ENCODE measurements at places on chromosomes 12 and 14.

GRCh38 chr12:457676-458075 is 2.1 kb upstream of the B4GALNT3 start:
- no peak for DNase-seq

DNA sequence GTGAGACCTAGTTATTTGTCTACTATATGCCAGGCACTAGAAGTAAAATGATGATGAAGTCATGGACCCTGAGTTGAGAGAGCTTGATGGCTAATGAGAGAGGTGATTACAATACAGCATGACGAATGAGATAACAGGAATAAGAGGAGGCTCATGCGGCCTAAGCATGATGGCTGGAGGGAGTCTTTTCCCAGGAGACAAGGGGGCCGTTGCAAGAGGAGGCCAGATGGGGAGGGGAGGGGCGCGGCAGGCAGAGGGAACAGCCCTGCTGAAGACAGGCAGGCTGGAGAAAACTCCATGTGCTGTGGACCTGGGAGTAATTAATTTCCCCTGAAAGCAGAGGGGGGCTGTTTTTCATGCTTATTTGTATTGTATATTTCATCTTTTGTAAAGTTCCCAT is 144.7 kb upstream of the RFLNA start:
- no peak for DNase-seq

DNA sequence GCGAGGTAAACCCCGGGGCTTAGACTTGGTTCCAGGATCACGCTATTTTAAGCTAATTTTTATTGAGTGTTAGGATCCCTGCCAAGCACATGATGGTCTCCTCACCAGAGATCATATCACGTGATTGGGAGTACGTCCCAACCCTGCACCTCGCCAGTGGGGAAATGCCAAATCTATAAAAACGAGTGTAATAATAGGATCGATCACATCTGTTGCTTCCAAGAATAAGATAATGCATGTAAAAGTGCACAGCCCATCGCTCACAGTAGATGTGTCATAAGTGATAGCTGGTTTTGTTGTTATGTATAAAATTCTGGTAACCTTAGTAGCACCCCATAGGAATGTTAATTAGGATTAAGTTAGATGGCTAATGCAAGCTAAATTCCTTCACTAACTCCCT is 581.0 kb upstream of the TMEM132C start:
- no peak for DNase-seq

DNA sequence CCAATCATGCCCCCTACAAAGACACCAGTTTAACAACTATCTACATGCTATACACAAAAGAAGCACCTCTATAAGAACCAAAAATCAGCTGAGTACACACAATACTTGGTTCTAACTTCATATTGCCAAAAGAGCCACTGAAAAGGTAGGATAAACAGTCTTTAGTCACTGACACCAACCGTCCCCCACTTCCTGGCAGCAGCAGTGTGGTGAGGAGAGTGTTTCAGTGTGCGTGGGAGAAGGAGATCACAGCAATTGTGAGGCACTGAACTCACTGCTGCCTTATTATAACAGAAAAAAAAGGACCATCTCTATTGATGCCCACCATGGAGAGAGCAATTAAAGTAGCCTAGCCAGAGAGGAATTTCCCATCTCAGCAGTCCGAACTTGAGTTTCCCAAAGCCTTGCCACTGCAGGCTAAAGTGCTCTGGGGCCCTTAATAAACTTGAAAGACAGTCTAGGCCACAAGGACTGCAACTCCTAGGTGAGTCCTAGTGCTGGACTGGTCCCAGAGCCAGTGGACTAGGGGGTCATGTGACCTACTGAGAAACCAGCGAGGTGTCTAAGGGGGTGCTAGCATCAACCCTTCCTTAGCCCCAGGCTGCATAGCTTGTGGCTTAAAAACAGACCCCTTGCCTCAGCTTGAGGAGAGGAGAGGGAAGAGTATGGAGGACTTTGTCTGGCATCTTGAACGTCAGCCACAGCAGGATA is 37.1 kb upstream of the LMNTD1 start:
- no peak for DNase-seq

- no peak for DNase-seq
These were observed 6.1 kb downstream of the ASB8 start for GRCh38 chr12:48151103-48151771.

DNA sequence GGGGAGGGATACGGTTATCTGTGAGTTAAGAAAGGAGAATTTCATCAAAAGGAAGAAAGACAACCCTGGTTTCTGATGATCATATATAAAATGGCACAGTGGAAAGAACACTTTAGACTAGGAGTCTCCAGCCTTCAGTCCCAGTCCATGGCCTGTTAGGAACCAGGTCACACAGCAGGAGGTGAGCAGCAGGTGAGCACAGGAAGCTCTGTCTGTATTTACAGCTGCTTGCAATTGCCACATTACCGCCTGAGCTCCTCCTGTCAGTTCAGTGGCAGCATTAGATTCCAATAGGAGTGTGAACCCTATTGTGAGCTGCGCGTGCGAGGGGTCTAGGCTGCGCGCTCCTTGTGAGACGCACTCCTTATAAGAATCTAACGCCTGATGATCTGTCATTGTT is 137.9 kb downstream of the BTG1 start:
- no peak for DNase-seq

DNA sequence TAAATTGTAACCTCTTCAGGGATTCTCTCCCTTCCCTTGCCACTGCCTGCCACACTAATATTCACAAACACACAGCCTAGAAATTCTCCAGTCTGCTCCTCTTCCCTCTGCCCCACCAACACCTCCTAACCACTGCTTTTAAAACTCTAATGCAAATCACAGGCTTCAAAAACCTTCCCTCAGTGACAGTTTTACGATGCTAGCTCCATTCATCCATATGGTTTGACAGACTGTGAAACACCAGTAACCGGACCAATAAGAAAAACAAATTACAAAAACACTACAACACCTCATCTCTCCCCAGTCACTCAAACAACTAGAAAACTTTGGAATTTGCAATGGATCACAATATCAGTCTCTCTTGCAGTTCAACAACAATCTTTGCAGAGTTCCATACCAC is 5.7 kb downstream of the DPF3 start:
- no peak for DNase-seq

DNA sequence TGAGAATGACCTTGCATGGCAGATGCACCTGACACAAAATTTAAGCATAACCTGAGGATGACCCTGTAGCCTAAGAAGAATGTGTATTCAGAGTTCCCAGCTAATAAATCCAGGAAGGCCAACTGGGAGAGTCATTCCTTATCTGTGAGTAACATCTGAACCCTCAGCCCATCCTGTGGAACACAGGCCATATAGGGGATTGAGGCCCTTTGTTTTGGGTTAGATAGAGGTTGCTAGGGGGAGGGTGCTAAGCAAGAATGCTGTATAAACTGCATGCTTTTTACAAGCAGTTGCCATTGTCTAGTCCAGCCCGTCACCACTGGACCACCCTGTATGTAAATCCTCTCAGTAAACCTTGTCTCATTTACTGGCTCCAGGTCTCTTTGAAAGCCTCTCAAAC is 77.0 kb downstream of the BICD1 start:
- no peak for DNase-seq

- no peak for DNase-seq
These were observed 228.6 kb downstream of the DACT1 start for GRCh38 chr14:58866391-58866790.

GRCh38 chr12:105084251-105085250 is at the start of gene ALDH1L2:
Gene ALDH1L2, minus strand, starts transcription at chr12:105084458. Its CDS starts 22 bp downstream, at chr12:105084436.
- DNase-seq = peak; percentile 49

DNA sequence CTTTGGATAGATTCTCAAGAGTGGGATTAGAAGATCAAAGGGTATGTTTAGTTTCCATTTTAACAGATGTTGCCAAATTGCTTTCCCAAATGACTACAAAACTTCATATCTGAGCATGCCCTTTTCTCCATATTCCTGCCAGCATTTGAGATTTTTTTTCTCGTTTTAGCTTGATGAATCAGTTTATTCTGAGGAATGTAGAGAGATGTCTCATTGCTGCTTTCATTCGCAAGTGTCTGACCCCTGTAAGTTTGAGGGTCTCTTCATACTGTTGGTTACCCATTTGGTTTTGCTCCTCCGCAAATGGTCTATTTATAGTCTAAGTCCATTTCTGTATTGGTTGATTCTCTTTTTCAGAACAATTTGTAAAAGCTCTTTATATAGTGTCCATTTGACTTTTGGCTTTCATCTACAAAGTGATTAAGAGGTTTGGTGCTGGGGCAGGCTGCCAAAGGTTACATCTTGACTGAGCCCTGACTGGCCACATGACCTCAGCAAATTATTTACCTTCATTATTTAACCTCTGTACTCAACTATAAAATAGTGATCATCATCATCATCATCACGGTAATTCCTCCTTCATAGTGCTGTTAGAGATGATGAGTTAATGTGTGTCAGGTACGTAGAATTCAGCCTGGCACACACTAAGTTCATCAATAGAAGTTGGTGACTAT is 33.6 kb downstream of the HCAR2 start:
- DNase-seq = no peak

GRCh38 chr12:100913872-100914592 is 119.5 kb downstream of the ANO4 start:
- DNase-seq = no peak

GRCh38 chr14:55869397-55870049 is 248.7 kb upstream of the PELI2 start:
- DNase-seq = no peak
